ENCODE measurements at places on chromosomes 6 and 20.

GRCh38 chr6:36758516-36759147 is 61.0 kb downstream of the RAB44 start:
- DNase-seq, result no peak

DNA sequence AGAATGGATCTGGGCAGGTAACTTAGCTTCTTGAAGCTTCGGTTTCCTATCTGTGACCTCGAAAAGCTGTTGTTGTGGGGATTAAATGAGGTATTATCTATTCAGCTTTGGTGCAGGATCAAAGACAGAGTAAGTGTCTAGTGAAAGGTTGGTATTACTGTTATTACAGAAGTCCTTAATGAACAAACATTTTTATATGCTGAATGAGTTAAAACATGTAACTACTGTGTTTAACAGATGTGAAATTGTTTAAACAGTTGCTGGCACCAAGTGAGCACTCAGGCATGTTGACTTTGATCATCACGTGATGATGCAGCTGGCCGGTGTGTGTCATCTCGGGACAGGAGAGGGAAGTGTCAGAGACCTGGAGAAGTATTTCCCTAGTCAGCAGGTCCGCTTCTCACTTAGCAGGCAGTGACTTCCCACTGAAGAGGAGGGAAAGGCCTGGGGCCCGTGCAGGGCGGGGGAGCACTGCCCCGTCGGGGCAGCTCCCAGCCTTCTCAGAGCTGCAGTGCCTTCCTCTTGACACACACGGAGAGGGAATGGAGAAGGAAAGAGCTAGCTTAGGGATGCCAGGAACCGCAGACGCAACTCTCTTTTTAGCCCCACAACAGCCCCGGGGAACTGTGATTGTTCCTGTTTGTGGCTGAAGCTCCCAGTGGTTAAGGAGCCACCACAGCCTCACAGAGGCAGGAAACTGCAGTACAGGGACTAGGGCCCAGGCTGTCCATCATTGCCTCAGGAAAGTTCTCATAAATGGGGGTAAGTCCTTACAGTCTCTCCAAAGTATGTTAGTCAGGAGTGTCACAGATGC is 18.0 kb downstream of the TUBB2A start:
- DNase-seq, result no peak

DNA sequence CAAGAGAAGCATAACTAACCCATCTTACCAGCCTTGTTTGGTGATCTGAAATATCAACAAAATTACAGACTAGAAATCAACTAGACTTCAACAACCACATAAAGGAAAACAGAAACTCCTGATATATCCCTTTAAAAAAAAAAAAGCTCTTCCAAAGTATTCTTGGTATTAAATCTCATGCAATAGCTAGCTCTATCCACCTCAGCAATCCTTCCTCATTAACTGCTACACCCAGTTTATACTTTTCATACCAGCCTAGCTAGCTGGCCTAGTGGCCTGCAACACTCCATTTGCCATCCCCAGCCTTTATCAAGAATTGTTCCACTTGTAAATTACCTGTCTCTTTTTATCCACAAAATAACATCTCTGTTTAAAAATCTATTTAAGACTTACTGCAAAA is 69.0 kb downstream of the BACH2 start:
- DNase-seq, result no peak

DNA sequence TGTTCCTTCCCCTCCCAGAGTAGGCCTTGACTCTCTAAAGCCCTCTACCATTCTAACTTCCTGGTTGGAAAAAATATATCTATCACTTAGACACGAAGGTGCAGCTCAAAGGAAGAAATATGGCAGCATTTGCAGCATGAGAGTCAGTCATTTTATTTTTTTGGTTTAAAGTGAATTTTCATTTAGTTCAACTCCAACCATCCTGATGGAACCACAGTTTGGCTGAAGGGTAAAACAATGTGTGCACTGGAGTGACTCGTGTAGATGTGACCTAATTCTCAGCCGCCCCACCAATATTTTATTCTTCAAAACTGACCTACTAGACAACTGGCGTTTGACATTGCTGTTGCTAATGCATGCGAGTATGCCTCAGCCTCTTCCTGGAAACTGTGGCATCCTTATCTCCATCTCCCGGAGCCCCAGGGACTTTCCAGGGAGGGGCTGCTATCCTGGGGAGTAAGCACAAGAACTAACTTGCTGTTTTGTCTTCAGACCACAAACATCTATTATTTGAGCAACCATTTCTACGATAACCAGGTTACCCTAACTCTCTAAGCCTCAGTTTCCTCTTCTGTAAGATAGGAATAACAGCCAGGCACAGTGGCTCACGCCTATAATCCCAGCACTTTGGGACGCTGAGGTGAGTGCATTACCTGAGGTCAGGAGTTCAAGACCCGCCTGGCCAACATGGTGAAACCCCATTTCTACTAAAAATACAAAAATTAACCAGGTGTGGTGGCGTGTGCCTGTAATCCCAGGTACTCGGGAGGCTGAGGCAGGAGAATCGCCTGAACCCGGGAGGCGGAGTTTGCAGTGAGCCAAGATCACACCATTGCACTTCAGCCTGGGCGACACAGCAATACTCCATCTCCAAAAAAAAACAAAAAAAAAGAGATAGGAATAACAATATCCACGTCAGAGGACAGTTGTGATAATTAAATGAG is 148.7 kb upstream of the JARID2 start:
- no peak for DNase-seq

GRCh38 chr6:36243562-36244212 is 26.2 kb upstream of the PNPLA1 start:
- no peak for DNase-seq

- DNase-seq, result no peak
Measured at GRCh38 chr20:25683050-25683449, 13.6 kb downstream of the ZNF337 start.

- DNase-seq, result no peak
Measured at GRCh38 chr6:3804964-3805363, 44.2 kb upstream of the FAM50B start.

DNA sequence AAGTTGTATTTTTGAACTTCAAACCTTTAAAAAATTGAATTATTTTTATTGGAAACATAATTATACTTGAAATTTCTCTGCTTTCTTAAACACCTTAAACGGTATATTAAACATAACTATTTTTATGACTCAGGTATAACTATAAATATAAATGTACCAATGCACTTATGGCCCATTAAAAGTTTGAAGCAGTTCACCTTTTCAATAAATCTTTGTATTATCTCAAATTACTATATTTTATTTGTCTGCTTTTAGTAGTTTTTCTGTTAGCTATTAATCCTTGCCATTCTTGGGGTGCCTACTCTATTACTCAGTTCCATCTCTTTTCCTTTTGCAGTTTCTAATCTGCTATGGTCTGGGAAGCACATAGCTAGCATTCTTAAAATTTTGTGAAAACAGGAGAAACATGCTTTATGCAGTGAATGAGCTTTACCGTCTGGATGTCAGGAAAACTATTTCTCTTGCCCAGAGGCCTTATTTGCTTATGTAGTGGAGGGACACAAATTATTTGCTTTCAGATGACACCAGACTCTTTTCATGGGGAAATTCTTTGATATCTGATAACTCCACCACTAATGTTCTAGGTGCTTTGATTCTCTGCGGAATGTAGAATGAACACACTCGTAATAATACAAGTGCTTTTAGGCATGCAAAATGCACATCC is 378.9 kb upstream of the CITED2 start:
- DNase-seq, result no peak

- DNase-seq, result no peak
Measured at GRCh38 chr6:47130086-47130485, 88.0 kb upstream of the ADGRF1 start.

DNA sequence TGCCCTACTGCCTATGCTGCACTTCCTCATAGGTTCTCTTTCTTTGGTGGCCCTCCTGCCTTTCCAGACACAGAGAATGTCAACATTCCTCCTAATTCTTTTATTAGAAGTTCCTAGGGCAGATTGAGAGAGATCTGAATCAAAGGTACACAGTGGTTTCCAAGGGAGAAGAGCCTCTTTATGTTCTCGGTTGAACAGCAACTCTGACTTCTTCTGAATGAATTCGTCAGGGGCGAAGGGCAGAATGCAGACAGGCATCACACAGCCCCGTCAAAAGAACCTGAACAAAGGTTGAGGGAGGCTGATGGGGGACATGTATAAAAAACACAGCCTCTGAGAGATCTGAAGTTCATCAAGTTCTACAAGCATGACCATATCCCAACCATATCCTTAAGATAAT is 68.1 kb upstream of the DTNBP1 start:
- no peak for DNase-seq

DNA sequence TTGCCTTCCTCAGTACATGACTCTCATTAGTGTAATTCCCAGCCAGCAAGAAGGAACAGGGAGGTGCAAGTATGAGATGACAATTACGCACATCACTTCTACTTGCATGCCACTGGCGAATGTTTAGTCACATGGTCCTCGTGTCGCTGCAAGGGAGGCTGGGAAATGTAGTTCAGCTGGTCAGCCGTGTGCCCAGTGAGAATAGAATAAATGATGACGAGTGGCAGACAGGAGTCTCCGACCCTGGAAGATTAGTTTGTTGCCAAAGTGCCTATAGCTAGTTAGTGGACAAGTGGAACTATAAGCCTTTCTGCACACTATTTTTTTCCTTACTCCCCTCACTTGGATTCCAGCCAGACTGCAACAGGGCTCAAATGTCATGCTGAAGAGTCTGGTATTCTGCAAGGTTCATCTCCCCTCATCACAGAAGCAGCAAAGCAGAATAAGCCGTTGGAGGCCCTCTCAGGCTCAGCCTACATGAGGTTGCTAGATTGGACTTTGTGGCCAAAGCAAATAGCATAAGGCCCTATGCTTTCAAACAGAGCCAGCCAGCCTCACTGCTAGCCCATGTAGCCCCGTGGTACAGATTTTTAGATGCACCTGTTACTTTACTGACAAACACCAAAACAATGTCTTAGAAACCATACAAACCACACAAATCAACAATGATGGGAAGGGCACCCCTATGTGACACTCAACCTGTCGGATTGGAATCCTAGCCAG is 9.7 kb downstream of the LINC00237 start:
- no peak for DNase-seq

GRCh38 chr20:50516935-50517816 is 7.0 kb downstream of the PTPN1 start:
- DNase-seq, result no peak

DNA sequence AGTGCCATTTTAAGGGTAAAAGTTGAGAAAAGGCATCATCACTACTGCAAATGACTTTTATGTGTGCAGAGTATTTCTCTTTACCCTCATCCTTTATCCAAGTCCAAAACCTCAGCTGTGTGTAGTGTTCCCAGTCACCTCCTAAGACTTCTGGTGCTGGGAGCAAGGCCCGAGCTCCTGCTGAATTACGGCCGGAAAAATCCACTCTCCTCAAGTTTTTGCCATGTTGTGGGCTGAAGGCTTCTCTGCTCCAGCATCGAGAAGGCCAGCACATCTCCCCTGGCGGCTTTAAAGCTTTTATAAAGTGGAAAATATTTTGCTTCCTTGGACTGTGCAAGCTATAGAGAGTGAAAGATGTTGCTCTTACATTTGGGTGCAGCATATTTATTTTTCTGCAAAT is 153.2 kb upstream of the THBS2 start:
- no peak for DNase-seq

DNA sequence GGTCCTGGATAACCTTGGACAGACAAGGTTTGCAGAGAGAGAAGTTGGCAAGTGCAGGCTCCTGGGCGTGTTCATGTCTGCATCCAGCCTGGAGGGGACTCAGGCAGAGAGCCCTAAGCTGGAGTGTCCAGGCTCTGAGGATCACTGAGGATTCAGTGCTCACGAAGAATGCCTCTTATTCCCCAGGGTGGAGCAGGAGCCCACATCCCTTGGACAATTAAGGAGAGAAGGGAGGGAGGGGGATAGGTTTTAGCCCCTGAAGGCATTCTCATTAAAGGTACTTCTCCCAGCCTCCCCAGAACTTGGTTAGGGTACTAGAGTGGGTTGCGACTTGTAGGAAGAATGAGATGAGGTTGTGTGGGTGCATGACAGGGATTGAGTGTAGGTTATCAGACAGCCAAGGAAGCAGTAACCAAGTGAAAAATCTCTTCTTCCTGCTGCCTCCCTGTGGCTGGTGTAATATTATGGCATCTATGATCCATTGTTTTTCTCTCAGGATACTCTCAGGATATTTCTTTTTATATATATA is 680 bp downstream of the HLA-DPB1 start:
- no peak for DNase-seq

DNA sequence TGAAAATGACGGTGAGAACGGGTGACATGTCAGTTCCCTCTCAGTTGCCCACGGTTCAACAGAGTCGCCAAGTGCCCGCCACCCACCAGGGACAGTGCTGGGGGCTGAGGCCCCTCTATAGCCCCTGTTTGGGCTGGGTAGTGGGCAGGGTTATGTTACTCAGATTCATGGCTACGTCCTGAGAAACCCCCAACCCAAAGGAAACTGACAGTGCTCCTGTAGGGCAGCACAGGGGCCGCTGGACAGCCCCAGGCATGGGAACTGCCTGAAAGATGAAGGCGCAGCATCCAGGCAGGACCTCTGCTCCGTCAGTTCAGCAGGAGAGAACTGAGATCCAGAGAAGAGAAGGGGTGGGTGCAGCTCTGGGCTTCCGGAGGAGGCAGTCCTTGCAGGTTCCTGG is 118.9 kb upstream of the PMEPA1 start:
- DNase-seq, result no peak

- no peak for DNase-seq
Measured at GRCh38 chr6:20167601-20168000, 44.7 kb downstream of the MBOAT1 start.

All from stimulated activated CD4-positive, alpha-beta T cell treated with anti-CD3 and anti-CD28 coated beads, Interleukin-12 subunit alpha, Interleukin-12 subunit beta, amount 100 ng/mL, for 4 hours (primary cell).